ENCODE measurements at places on chromosomes 7 and 10. TPM values are rescaled to one million over a fixed set of nuclear protein-coding genes. Genes with fewer than 3 reads are reported as not detected.

The MNX1 gene
- total RNA-seq, result not detected

GRCh38 chr10:104028146-104028545, 57.5 kb downstream of the COL17A1 start:
- DNase-seq, result no peak

GRCh38 chr10:131310142-131310541, 1.4 kb downstream of the TCERG1L start:
- no peak for DNase-seq

DNA sequence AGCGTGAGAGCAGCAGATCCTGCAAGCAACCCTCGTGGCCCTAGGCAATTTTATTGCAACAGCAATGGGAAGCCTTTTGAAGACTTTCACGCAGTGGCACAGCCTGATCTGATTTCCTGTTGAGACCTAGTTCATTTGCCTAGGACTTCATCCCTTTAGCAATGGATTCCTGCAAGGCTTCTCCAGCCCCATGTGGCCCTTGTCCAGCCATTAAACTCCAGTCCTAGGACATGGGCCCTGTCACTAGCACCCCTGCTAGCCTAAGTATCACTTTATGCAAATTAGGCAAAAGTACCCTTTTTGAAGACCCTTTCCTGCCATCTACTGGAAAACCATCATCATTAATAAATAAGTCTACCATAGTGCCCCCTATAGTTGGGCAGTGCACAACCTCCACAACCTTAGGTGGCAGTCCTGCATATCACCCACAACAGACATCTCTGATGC, 379.4 kb downstream of the GALNT17 start:
- no peak for DNase-seq

The RELN gene
- 0.44 TPM for total RNA-seq

The PTF1A gene
- not detected for total RNA-seq

DNA sequence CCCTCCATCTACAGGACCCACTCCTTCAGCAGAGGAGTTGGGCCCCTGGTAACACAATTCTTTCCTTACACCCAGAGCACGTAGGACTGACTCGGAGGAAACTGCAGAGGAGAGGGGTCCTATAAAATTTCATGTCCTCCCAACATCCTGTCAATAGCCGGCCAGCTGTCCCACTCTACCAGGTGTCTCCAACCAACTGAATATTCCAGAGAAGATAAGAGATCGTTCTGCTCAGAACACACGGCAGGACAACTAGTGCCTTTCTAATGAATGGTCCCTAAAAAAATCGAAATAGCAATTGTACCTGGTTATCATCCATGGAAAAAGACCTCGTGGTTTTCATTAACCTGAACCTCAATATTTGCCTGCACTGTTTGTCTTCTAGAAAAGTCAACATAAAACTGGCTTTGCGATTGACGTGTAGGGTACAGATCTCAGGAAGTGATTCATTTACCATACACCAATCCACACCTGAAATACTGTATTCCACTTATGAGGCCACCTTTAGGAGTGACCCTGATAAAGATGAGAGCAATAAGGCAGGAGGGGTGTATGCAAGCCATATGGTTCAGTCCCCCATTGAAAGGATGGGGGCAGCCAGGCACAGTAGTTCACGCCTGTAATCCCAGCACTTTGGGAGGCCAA, 111.7 kb downstream of the PARP12 start:
- DNase-seq, result no peak

- DNase-seq, result no peak
Measured at GRCh38 chr10:78991187-78991586, 77.6 kb upstream of the ZMIZ1 start.

- DNase-seq, result no peak
Measured at GRCh38 chr7:127194571-127194970, 58.2 kb downstream of the GRM8 start.

DNA sequence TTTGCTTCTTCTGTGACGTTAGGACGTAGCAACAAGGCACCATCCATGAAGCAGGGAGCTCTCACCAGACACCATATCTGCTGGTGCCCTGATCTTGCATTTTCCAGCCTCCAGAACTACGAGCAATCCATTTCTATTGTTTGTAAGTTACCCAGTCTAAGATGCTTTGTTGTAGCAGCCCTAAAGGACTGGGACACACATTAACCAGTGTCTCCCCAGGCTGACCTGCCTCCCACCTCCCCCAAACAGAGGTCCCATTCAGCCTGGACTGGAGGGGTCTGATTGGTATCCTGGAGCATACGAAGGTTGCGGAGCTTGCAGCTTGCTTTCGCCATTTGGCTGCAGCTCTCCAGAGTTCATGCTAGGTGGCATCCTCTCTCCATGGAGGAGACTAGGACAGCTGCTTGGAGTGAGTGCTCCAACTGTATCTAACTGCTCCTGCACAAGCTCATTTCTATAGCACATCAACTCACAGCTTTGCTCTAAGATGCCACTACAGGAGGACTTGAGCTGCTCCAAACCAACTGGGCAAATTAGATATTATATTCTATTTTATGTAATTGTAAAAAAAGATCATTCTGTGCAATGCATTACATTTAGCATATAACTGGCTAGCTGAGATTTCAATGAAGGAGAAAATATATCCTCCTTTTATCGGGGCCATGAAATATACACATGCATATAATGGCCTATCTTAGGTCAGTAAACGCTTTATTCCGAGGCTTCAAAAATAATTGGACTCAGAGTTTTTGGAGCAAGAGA, 8.0 kb upstream of the GRK5 start:
- peak; percentile 32 for DNase-seq

DNA sequence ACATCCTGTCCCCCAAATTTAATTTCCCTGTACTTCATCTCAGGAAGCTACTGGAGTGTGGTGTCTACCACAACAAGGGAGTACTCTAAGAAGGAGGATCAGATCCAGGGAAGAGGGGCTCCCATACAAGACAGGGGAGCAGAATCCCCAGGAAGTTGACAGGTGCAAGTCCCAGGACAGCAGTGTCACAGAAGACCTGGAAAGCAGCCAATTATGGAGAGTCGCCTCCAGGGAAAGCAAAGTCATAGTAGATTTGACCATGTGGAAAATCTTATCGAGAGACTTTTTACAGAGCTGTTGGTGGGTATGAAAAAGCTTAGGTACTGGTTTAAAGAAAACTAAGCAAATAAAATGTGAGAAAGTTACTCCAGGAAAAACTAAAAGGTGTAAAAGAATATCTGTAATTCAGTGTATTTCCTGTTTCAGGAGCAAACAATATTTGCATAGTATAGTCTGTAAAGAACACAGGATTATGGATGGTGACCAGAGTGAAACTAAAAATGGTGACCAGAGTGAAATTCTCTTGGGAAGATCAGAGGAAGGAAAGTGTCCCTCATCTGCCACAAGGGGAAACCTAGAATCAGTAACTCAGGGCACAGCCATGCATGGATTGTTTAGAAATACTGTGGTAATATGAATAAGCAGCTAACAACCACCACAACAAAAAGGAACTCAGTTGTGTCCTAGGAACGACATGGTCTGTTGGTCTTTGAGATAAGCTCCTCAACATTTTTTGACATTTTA, 44.5 kb downstream of the LANCL2 start:
- DNase-seq, result no peak

- no peak for DNase-seq
Measured at GRCh38 chr10:68106656-68107055, 2.6 kb upstream of the MYPN start.

DNA sequence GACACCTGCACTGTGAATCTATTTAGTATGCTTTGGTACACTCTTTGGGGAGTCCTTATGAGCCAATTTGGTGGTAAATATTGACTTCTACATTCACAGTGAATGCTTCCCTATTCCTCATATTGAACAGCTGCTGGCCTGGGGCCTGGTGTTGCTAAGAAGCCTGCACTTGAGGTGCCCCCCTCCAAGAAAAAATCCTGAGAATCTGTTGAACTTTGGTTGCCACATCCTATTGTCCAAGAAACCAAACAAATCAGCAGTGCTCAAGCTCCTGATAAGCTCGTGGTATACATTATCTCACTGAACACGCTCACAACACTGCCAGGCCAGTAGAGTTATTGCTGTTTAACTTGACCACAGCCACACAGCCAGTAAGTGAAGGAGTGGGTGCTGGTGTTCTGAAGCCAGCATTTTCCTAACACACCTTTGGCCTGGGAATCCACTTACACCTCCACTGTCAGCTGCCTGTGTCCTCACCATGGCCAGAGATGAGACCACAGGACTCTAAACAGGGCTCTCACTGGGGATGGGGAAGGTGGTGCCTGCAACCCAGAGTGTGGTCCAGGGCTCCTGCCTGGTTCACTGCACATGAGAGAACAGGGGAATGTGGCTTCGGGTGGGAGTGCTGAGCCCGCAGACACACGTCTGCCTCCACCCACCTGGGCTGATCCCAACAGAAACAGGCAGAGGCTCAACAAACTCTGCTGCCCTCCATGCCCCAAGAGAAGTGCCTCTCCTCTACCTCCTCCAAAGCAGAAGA, 6.7 kb downstream of the DDC start:
- no peak for DNase-seq

GRCh38 chr10:103225939-103226338, 19.7 kb upstream of the RPEL1 start:
- no peak for DNase-seq

- DNase-seq, result no peak
Measured at GRCh38 chr7:5333121-5334045, 50.6 kb downstream of the SLC29A4 start.

DNA sequence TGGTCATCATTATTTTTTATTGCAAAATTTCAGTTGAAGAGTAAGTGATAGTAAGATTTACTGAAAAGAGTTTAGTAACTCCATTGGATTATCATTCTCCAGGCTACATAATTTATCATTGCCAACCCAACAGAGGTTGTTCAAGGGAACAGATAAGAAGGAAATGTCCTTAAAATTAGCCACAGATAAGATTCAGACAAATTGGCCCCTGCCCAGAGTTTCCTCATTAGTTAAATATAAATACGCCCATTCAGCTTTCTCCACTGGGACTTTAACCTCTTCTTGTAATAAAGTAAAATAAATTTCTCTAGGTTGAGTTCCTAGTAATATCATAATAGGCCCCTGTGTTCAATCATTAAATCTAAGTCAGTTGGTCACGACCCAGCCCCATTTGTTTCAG, 27.7 kb upstream of the PHYHIPL start:
- DNase-seq, result no peak

GRCh38 chr10:93599778-93600177, 1.3 kb downstream of the RBP4 start:
- no peak for DNase-seq

The ITPRID1 gene
- total RNA-seq, result not detected

The CFAP46 gene
- 0.99 TPM for total RNA-seq

- DNase-seq, result no peak
Measured at GRCh38 chr10:132908621-132909295, 33.6 kb downstream of the CFAP46 start.

DNA sequence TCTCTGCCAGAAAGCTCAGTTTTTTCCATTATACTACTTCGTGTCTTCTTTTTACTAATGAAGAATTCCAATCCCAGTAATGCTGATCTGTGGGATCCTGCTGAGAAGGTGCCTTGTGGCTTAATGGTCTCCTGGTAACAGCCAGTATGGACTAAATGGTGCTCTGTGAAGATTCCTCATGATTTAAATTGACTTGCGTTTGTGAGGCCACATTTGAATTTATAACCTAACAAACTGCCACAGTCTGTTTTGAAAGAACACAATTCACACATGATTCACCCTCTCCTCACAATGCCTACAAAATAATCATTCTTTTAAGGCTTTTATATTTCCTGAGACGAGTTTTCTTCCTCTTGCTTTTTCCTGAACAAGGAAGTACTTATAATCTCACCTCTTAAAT, 140.0 kb downstream of the MBL2 start:
- DNase-seq, result no peak

DNA sequence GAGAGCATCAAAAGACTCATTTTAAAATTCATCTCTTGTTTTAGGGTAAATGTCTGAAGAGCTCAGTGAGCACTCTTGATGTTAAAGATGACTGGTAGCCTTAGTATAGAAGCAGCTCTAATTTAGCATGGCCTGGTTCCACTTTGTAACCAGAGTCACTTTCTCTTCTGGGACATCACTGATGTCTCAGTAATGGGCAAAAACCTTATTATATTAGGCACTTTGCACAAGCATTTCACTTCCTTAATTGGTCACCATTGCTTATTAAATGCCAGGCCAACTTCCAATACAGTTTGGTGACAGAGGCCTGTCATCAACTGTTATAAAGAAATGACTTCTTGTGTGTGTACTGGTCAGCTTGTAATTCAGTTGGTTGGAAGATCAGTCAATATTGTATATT, 53.0 kb downstream of the STEAP1B start:
- no peak for DNase-seq

DNA sequence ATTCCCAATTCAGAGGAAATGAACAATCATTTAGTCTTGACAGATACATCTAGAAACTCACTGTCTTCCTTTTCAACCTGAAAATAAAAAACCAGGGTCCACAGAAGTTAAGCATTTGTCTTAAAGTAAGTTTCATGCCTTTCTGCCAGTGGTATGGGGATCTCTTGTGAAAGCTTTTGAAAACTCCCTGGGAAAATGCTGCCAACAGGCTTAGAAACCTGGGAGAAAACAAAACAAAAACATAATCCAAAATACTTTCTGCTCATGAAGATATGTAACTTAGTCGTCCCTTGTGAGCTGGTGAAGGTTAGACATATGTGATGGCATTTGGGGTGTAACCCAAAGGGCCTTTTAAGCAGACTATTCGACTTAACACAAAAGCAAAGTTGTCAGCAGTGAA, 66.4 kb upstream of the ZNF438 start:
- DNase-seq, result no peak

DNA sequence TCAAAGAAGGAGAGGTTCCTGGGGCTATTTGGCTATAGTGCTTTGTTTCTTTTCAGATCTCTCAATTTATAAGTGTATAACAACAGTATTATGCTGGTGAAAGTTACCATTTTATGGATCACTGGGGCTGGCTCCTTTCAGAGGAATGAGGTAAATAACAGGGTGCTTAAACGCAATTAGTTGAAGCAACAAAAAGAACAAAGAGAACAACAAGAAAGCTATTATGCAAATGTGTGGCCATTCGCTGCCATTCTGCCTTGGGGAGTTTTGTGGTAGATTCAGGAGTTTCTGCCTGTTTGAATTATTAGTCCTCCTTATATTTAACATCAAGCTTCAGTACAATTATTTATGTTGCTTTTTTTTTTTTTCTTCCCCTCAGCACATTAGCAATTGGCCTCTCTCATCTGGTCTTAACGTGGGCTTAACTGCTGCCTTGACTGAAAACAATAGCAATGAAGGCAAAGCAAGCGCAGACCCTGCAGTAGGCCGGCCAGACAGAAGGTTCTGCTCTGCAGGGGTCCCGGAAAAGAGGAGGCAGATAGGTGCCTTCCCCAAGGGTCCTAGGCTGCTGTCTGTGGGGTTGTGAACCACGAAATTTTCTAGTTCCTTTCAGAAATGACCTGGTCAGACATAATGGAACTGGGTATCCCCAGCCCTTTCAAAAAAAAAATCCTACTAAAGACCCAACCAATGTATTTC, 339.9 kb upstream of the PODXL start:
- DNase-seq, result no peak

DNA sequence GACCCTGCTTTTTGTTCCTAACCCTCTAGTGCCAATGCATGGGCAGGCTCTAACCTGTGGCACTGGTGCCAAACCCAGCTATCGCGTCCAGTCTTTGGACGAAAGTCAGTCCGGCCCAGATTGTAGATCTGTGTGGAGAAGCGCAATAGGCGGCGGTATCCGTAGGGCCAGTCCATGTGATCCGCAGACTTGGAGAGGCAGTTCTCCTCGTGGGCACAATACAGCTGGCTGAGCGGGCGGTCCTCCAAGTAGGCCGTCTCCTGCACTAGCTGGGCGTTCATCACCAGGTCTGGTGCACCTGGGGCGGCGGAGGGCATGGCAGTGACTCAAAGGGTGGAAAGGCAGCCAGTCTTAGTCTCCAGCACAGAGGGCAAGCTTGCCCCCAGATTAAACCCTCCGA, 14.5 kb downstream of the LOXL4 start:
- DNase-seq, result no peak
